ENCODE measurements at places on chromosomes 1 and 21.

- DNase-seq = no peak
Observed at GRCh38 chr1:168007691-168008090, 70.8 kb upstream of the MPC2 start.

DNA sequence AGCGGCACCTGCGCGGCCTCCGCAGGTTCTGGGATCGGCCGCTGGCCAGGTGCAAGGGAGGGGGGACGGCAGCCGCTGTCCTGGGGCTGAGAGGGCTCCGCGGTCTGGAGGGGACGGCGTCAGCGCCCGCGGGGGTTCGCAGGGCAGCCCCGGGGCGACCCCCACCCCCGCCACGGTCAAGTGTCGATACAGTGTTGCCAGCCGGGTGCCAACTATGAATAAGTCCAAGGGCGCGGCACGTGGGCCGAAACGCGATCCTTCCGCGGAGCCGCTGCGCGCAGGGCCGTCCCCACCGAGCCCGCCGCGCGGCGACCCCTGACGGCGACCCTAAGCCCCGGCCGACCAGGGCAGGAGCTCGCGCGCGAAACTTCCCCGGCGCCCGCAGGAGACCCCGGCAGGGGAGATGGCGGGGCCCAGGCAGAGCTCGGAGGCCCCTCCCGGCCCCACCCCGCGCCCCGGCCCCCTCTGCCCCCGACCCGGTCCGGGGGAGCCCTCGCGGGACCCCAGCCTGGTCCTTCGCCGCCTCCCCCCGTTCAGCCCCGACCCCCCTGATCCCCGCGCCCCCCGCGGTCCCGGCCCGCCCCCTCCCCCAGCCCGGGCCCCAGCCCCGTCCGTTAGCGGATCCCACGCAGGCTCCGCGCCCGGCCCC is 586 bp upstream of the AGPAT3 start:
- no peak for DNase-seq

DNA sequence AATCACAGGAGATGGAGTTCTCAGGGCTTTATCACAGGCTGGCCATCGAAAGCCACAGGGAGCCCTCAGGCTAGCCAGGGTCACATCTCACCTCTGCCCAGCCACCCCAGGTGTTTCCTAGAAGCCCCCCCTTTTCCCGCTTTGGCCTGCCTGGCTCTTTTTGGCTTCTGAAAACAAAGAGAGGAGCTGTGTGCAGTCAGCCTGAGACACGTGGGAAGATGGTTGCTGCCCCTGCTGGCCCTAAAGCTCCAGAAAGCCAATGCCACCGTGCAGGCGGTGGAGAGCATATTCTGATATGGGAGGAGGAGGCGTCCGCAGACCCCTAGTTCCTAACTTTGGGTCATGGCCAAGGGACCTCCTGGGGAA is 18.7 kb upstream of the LBR start:
- DNase-seq = no peak

- DNase-seq = no peak
Observed at GRCh38 chr1:153292185-153292584, 20.6 kb downstream of the PGLYRP3 start.

DNA sequence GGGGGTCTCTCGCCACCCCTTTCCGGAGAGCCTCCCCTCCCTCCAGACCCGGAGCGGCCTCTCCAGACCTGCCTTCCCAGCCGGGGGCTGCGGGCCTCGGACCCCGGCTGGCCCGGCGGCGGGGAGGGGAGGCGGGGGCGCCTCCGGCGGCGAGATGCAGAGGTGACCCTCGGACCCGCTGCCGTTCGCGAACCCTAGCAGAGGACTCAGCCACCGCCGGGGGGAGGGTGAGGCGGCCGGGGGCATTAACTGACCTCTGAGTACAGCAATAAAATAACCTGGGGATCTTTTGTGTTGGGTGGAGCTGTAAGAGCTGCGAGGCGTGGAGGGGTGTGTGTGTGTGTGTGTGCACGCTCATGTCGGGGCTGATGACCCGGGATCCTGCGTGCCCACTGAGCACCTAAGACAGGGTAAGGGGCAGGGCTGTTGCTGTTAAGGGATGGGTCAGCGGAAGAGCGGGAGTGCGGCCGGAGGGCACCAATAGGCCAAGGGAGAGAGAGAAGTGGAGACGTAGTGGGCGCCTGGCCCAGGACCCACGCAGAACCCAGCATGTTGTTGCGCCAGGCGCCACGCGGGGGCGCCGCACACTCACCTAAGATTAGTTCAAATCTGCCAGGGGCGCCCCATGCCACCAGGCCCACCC is 6.3 kb downstream of the HAPLN2 start:
- DNase-seq = no peak

DNA sequence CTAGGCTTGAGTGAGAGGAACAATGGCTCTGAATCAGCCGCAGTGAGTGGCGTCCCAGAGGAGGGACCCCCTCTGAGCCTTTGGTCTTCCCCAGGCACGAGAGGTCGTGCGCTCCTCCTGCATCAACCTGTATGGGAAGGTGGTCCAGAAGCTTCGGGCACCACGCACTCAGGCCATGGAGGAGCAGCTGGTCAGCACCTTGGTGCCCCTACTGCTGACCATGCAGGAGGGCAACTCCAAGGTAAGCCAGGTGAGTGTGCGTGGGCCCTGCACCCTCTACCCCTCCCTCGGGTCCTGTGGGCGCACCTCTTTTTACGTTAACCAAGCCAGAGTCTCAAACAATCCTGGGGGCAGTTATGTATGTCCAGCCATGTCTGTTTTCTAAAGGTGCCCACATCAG is 13.7 kb upstream of the TTC4 start:
- DNase-seq = no peak

DNA sequence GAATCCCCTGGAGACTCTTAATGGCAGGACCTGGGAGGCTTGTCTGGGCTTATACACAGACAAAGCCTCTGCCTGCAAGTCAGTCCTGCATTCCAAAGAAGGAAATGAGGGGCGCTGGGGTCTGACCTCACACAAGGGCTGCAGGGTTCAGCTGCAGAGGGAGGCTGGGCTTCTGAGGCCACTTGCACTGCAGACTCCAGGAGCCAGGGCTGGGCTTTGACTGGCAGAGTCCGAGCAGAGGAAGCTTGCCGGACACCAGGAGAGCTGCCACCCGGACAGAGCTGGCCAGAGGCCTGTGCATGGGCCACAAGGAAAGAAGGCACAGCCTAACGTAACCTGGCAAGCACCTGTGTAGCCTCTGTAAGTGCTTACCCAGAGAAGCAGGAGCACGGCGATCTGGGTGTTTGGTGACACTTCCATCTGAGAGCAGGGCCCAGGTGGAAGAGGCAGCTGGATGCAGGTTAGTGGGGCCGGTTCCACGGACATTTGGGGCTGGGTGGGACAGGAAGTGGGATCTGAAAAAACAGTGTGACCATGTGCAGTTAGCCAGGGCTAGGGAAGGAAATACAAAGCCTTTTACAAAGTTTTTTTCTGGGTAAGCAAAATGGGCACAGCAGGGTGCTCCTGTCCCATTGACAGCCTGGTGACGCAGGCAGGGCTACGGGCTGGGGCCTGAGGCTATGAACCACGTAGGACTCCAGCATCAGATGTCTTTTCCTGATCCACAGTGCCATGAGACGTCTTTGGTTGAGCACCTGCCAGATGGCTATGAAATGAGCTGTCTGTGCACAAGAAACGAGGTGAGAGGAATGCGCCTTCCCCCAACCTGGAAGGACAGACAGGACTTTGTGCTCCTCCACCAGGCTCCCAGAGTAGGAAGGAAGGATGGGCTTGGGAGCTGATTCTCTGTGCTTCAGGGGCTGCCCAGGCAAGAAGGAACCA is 37.3 kb upstream of the LBR start:
- DNase-seq = no peak

DNA sequence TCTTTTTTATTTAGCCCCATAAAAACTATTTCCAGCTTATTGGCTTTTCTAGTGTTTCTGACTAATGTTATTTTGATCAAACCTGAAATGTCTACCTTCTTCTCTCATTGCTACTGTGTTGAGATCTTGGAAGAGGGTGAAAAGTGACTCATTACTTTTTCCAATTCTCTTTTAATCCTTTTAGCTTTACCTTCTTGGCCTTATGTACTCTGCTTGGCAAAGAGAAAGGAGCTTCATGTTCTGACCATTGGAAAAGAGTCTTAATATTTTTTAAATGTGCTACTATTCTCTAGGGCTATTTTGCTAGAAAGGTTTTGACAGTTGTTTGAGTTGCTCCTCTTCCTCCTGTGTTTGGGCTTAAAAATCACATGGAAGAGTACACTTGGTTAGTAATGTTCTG is 97.8 kb upstream of the CHODL start:
- DNase-seq = no peak

GRCh38 chr1:41745022-41745421 is 173.7 kb downstream of the HIVEP3 start:
- DNase-seq = no peak

Measured in occipital lobe (tissue), 3 donors.